ENCODE measurements at places on chromosomes 3 and 15.

- DNase-seq: no peak
Observed at GRCh38 chr15:76978522-76979330, 16.2 kb upstream of the PSTPIP1 start.

- DNase-seq: no peak
Observed at GRCh38 chr3:49842843-49843517, 13.4 kb downstream of the TRAIP start.

DNA sequence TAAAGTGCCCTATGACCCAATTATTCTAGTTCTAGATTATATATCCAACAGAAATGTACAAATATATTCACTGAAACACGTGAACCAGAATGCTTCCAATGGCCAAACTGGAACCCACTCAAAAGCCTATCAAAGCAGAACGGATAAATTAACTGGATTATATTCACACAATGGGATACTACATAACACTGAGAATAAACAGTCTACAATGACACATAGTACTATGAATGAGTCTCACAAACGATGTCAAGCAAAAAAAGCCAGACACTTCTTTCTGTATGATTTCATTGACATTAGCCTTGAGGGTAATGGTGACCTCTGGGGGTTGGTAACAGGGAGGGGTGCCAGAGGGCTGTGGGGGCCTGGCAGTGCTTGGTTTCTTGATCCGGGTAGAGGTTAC lies 50.9 kb upstream of the HACD2 start:
- no peak for DNase-seq

DNA sequence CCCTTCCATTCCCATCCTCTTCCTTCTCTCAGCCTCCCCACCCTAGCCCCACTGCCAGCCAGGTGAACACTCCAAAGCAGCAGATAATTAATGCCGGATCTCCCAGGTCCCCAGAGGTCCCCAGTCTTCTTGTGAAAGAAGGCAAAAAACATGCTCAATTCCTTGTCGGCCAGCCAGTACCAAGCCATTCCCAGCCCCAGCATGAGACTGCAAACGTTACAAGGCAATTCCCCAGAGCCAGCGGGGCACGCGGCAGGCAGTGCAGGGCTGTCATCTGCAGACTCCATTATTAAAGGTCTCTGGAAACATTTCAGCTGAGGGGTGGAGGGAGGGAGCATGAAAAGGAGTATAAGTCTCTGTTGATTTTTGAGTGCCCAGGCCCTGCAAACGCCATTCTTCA lies 117.8 kb downstream of the XXYLT1 start:
- no peak for DNase-seq

GRCh38 chr3:63022114-63022513 lies 146.9 kb upstream of the CADPS start:
- no peak for DNase-seq

DNA sequence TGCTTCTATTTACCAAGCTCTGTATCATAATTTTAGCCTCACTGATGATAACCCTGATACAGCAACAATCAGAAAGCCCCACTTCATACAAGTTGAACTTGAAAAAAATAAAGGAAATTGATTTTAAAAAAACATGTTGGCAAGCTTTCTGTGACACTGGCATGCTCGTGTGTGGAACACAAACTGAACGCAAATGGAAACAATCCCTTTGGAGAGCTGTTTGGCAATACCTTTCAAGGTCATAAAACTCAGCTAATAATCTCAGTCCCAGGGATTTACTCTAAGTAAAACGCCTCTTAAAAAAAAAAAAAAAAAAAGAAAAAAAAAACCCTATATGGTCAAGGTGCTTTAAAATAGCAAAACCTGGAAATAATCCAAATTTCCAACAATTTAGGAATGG lies 166.7 kb upstream of the BCL6 start:
- no peak for DNase-seq

- peak; percentile 65 for DNase-seq
Observed at GRCh38 chr3:139538733-139539132, 809 bp downstream of the RBP1 start.

DNA sequence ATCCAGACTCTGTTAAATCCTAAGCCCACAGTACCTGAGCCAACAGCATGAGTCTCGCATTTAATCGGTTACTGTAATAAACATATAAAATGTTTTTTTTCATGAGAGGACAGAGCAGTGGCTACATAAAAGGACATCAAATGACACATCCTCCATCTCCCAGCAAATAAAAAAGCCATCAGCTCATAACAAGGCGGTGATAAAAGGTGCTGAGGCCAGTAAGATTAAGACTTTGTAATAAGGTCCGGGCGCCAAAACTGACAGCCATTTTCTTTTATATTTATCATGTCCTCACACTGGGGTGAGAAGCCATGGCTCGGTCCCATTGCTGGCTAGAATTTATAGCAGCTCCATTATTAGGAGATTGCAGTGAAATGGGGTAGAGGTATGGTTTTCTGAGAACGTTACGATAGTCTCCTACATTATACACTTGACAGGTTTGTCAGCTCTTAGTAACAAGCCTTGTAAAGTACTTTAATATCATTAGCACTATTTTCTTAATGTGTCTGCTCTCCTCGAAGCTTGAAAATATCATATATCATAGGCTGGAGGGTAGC lies 977.8 kb upstream of the NR2F2 start:
- no peak for DNase-seq

DNA sequence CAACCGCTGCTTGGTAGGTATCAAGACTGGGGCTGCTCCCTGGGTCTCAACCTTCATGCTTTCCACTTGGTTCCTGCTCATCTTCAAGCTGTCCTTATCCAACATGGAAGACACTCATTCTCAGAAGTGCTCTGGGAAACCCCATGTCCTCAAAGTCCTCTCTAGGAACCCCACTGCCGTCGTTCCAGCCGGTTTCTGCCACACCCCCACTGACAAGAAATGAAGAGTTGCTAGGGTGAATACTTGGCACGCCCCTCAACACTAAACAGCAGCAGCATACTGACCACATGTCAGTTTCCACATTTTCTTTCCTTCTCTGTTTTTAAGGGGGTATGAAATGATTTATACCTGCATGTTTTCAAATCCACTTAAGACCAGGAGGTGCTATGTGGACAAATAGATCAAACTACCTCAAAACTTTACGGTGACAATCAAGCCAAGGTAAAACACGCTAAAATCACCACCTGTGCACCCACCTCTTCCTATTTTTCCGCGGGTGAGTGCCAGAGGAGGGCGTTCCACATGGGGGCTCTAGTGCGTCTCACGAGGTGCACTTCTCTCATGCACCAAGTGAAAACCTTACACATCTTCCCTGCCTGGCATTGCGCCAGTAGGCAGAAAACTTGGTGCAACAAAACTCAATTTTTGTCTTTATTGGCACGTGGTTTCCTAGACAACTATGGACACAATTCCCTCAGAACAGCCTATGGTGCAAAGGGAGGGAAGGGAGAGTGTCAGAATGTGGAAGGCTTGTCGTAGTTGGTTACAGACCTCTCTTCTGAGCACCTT lies 125.1 kb downstream of the TJP1 start:
- no peak for DNase-seq

- no peak for DNase-seq
Observed at GRCh38 chr3:194884649-194885315, 199.1 kb downstream of the FAM43A start.

DNA sequence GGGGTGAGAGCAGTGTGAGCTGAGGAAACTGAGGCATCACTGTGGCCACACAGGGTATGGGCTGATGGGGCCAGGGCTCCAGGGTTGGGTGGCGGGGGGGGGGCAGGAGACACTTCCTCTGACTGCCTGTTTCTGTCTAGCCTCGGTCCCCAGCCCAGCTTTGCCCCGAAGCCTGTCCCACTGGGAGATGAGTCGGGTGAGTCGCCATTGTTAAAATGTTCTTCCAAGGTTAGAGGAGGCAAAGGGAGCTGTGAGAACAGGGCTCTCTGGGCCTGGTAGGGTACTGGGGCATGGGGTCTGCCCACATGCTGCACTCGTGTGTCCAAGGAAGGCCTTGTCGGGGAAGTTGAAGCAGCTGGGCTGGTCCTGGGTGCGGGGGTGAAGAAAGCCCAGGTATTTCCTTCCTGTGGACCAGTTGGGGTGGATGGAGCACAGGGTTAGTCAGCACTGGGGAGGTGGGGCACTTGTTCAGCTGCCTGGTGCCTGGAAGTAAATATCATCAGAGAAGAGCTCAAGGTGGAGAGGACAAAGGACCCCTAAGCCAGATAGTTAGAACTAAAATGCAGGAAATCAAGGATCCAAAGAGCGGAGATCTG lies 8.3 kb upstream of the JMJD7 start:
- no peak for DNase-seq

GRCh38 chr3:63654211-63654610 lies 1.7 kb downstream of the SNTN start:
- DNase-seq: no peak

GRCh38 chr3:52218937-52219650 lies 6.4 kb downstream of the TLR9 start:
- no peak for DNase-seq

- DNase-seq: no peak
Observed at GRCh38 chr3:196918968-196919367, 23.4 kb downstream of the NCBP2 start.

DNA sequence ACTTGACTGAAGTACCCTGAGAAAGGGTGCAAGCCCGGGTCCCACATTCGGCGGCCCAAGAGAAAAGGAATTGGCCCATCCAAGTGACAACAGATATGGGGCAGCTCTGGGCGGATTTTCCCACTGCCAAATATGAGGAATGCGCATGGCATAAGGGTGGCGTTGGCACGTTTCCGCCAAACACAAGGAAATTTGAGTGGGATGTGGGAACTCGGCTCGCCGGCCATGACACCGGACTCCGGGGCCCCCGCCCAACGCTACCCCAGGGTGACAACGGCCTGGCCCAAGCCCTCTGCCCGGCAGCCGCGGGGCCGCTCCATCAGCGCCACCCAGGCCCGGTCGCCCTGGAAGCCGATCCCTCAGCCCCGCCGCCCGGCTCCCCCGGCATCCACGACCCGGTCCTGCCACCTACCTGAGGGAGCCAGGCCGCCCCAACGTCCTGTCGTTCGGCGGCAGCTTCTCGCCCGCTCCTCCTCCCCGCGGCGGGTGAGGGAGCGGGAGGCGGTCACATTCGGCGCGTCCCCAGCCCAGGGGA lies 449 bp downstream of the RAF1 start:
- peak; percentile 30 for DNase-seq

- no peak for DNase-seq
Observed at GRCh38 chr3:186633481-186633880, 6.7 kb upstream of the FETUB start.

DNA sequence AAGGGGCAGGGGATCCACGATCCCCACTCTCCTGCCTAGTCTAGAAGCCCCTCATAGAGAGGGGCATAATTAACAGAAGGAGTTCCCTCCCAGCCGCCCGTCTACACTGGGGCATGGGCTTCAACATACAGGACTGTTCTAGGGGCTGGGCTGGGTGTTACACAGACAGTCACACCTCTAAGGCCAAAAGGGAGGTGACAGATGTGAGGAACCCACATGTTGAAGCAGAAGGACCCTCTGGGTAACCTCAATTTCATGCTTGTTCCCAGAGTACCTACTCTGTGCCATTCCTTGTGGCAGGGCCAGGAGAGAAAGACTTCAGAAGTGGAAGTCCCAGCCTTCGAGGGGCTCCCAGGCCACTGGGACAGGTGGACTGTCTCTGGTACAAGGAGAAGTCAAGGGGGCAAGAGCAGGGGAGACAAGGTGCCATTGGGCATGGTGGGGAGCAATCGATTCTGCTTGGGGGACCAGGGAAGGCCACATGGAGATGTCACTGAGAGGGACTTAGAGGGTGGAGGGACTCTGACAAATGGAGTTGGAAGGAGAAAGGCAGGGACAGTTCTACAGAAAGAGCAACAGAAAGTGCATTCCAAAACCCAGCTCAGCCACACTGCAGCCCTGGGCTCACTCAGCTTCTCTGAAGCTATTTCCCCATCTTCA lies 71.3 kb downstream of the CPN2 start:
- no peak for DNase-seq

- no peak for DNase-seq
Observed at GRCh38 chr15:71362987-71363968, 248.0 kb downstream of the THSD4 start.

DNA sequence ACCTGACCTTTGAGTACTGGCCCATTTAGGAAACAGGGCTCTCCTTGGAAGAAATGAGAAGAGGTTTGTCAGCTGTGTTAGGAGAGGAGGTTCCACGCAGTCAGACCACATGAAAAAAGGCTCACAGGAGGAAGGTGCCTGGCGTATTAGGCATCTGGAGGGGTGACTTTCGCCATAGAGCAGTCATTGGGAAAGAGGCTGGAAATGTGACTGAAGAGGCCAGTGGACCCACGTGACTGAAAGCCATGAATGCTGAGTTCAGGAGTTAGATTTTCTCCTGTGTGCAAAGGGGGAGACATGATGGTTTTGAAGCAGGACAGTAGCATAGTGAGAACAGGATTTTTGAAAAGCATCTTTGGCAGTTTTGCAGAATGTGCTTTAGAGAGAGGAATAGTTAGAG lies 29.7 kb upstream of the RNF7 start:
- DNase-seq: no peak

DNA sequence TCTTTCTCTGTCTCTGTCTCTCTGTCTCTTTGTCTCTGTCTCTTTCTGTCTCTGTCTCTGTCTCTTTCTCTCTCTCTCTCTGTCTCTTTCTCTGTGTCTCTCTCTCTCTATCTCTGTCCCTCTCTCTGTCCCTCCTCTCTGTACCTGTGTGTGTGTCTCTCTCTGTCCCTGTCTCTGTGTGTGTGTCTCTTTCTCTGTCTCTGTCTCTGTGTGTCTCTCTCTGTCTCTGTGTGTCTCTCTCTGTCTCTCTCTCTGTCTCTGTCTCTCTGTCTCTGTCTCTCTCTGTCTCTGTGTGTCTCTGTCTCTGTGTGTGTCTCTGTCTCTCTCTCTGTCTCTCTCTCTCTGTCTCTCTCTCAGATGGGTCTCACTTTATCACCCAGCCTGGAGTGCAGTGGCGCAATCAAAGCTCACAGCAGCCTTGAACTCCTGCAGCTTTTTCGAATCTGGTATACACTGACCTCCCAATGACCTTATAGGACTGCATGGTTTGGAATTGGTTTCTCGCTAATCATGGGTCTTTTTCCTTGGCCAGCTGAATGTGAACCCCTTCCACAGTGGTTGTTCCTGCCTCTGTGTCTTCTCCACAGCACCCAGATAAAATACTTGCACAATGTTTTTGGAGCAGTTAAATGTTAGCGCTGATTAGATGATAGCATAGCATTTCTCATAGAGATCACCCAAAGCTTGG lies 102.6 kb upstream of the KLHL25 start:
- no peak for DNase-seq

DNA sequence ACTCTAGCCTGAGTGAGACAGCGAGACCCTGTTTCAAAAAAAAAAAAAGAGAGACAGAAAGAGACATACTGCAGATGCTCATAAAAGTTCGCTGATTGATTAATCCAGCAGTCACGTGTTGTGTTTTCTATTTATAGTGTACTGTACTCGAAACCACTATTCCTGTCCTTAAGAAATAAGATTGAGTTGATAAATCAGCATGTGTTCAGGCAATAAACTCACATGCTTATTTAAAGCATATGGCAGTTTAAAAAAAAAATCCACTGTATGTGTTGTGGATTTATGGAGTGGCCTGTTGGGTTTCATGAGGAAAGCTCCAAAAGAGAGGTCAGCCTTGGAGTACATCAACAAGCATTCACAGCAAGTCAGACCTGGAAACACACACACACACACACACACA lies 17.7 kb downstream of the RPL22L1 start:
- DNase-seq: no peak

Measured in putamen (tissue), 1 donor.